ENCODE measurements at places on chromosomes 5 and 9. TPM values are rescaled to one million over a fixed set of nuclear protein-coding genes. Genes with fewer than 3 reads are reported as not detected.
A peak's percentile ranks its signal among the peaks of the same experiment; 100 is the strongest.

Gene ORM2
- total RNA-seq, result not detected

DNA sequence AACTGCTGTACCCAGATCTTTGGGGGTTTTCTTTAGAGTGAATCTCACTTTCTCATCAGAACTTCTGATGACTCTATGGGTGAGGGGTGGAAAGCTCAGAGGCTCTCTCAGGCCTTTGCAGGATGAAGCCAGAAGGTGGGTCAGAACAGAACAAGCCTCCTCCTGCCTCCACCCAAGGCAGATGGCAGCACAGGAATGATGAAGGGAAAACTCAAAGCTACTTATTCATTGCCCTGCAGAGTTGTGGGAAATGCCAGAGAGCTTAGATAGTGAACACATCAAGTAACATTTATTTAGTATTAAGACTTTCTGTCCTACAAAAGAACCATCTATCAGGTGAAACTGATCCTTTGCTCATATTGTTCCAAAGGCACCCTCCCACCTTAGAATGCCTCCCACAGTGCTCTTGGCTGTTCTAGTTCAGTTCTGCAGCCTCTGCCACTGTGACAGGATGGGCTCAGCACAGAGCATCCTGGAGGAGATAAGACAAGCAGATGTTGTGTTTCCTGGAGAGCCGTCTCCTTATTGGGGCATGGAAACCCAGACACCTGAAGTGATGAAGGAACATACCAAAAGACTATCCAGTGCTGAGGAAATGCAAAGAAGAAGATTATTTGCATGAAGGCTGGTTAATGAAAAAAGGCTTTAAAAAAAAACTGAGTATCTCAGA is 146.6 kb downstream of the ADAMTS12 start:
- DNase-seq, result no peak

Gene GARIN3
- not detected for total RNA-seq

Gene FAM221B
- total RNA-seq, result not detected

DNA sequence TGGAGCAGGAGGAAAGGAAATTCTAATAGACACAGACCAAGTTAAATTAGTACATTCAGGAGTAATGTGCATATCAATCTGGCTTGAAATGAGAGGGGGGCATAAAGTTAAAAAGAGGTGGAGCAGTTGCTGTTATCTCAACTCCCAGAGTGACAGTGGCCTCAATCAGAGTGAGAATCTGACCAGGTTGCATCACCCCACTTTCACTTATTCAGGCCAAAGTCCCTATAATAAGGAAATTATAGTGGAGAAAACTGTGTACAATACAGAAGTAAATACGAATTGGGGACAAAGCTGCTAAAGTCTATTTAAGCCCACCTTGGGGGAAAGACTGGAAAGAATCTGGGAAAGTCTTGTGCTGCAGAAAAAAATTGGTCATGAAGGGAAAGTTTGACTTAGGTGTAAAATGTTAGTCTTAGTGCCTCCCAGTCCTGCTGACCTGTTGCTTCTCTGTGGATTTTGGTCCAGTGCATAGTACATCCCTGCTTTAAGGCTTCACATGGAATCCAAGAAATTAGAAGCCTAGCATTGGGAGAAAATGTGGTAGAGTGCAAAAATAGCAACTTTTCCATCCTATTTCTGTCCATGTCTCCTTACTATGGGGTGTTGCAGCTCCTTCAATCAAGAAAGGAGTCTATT is 27.9 kb downstream of the MROH2B start:
- DNase-seq, result no peak

- peak; percentile 28 for DNase-seq
These were observed 167.9 kb upstream of the ACTBL2 start for GRCh38 chr5:57650360-57651069.

- no peak for DNase-seq
These were observed 10.0 kb upstream of the AGPAT2 start for GRCh38 chr9:136697146-136697820.

Gene NRG2
- 2.8 TPM for total RNA-seq

Gene SHOC1
- total RNA-seq, result not detected

GRCh38 chr9:137080260-137081122 is 3.2 kb downstream of the UAP1L1 start:
- no peak for DNase-seq

GRCh38 chr5:82931110-82931509 is 146.1 kb downstream of the TMEM167A start:
- DNase-seq, result no peak

Gene PCDHAC2
- total RNA-seq, result 0.07 TPM

GRCh38 chr9:16727452-16728136 is 142.9 kb downstream of the BNC2 start:
- DNase-seq, result no peak

Gene FCHO2
- total RNA-seq, result 4.4 TPM

Gene PIP5KL1
- not detected for total RNA-seq

Gene FAM81B
- not detected for total RNA-seq

DNA sequence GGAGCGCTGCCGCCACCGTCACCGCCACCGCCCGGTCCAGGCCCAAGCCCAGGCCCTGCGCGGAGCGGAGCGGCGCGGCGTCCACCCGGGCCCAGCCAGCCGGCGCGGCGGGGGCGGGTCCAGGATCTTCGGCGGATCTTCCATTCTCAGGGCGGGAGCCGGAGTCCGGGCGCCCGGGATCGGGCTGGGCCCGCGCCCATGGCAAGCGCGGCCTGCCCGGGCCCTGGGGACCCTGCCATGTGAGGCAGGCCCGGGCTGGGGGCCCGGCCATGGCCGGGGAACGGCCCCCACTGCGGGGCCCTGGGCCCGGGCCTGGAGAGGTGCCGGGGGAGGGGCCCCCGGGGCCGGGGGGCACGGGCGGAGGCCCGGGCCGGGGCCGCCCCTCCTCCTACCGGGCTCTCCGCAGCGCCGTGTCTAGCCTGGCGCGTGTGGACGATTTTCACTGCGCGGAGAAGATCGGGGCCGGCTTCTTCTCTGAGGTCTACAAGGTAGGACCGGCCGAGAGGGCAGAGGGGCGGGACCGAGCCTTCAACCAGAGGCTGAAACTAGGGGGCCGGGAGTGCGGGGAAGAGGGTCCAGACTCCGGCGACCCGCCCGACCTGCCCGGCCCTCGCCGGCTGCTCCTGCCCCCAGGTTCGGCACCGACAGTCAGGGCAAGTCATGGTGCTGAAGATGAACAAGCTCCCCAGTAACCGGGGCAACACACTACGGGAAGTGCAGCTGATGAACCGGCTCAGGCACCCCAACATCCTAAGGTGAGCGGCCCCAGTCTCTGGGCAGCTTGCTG is 482 bp downstream of the TESK1 start:
- peak; percentile 57 for DNase-seq

GRCh38 chr5:164844348-164844747 is 1338.9 kb downstream of the MAT2B start:
- no peak for DNase-seq

Gene CARD6
- total RNA-seq, result 2.4 TPM

GRCh38 chr5:158470764-158471534 is 612.0 kb upstream of the CLINT1 start:
- DNase-seq, result no peak

DNA sequence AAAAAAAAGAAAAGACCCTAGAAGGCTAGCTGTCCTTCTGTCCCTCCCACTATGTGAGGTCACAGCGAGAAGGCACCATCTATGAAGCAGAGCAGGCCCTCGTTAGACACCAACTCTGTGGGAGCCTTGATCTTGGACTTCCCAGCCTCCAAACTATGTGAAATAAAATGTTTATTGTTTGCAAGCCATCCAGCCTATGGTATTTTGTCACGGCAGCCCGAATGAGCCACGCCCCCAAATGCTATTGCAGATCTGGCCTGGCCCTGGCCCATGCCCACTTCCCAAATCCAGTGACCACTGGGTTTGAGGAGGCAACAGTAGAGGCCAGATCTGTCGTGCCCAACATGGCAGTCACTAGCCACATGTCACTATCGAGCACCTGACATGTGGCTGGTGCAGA is 10.8 kb downstream of the STK10 start:
- no peak for DNase-seq

GRCh38 chr9:95727947-95728520 is 147.5 kb upstream of the ERCC6L2 start:
- no peak for DNase-seq

Gene ZNF367
- 25.8 TPM for total RNA-seq

- no peak for DNase-seq
These were observed 71.5 kb downstream of the SIL1 start for GRCh38 chr5:139126711-139127111.

DNA sequence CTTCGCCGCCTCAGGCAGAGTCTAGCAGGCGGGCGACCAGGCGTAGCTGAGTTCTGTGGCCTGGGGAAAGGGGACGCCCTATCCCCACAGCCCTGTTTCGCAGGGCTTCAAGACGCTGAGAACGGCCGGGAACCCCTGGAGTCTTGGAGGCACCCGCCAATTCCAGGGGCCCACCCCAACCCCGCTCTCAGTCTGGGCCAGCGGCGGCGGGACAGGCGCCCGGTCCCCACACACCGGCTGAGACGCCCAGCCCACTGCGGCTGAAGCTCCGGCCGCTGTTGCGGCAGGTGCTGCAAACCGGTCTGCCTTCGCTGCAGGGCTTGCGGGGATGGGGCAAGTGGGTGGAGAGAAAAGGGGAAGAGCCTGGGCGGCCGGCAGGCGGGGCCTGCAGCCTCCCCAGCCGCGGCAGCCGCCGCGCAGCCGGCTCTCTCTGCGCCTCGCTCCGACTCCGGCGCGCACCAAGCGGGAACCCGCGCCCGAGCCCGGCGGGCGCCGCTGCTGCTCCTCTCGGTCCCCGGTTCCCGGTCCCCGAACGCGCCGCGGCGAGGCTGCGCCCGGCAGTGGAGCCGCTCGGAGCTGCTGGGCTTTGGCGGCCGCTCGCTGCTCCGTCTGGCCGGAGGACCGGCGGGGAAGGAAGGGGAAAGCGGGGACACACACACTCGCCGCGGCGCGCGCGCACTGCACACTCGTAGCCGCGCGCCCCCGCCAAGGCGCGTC is at the start of gene PIP5K1B:
TSS of gene PIP5K1B (plus strand) at position 427 of the 717 bp plus-strand sequence. CDS start 117,375 bp downstream, outside the sequence.
- DNase-seq, result peak; percentile 50

GRCh38 chr9:108047264-108047663 is 557.7 kb upstream of the KLF4 start:
- no peak for DNase-seq

Gene FBP1
- total RNA-seq, result 0.96 TPM

Gene PCDHGA6
- 2.3 TPM for total RNA-seq

DNA sequence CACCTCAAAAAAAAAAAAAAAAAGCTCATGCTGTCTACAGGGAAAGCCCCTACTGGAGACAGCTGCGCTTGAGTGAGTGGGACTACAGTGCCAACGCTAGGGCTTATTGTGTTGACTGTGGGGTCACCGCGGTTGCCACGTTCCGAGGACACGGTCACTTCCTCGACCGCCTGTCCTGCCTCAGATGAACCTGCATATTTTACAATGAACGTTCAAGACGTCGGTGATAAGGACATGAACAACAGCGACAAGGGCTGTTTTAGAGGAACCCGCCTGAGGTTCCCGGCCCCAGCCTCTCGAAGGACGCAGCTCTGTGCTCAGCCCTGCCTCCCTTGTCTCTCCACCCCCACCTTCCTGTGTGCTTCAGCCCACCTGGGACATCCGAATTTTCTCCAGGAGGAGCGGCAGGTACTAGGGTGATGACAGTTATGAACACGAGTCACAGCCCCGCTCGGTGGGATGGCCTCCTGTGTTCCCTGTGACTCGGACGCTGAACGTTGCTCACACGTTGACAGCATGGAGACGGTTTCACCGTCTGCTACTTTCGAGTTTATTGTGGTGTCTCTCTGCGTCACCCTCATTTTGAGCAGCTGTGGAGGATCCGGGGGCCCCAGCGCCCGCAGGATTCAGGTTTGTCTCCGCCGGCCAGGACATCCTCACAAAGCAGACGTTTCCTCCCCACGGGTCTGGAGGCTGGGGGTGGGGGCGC is 11.3 kb upstream of the DIPK1B start:
- no peak for DNase-seq

Gene PCDHGB3
- total RNA-seq, result not detected

- DNase-seq, result peak; percentile 41
These were observed 59.5 kb upstream of the GGTA1 start for GRCh38 chr9:121559183-121559582.

DNA sequence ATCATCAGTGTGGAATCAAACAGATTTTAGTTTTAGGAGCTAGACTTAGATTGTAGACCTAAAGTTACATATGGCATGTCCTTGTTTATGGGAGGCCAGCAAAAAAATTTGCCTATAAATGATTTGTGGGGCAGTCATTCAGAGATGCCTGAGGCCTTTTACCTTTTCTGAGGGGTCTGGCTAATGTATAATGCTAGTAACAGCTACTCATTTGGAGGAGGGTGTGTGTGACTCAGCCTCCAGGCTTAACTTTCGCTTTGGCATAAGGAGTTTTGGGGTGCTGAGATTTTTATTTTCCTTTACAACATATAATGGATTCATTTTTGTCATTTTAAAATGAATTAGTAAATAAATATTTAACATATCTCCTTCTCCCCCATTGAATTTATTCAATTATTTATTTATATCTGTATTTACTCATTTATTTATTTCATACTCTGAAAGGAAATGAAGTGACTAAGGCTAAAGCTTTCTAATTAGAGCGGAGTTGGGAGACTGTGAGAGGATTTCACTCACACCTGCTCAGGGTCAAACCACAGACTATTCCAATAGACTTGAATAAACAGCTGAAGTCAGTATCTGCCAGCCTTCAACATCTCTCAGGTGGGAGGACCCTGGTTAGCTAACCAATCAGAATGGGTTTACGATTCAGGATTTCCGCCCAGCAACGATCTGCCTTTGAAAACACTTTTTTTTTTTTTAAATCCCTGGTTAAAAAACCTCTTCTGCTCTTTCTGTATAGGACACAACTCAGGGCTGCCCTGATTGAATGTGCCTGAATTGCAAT is 487.5 kb upstream of the SGCD start:
- peak; percentile 4 for DNase-seq

Gene RLN1
- total RNA-seq, result not detected

DNA sequence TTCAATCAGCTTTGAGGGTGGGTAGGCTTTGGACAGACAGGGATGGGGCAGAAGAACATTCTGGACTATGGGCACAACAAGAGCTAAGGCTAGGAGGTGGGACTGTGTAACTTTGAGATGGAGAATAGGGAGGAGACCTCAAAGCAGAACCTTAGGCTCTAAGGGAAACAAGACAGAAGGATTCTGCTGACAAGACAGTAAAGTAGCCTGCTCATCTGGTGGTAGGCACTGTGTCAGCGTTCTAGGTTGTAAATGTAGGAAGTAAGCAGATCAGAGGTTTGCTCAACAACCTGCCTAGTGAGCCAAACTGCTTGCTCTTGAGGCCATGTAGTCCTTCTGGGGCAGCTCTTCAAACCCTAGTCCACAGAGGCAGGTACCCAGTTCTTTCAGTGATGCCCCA is 15.0 kb upstream of the IL12B start:
- no peak for DNase-seq

Gene CCDC183
- not detected for total RNA-seq

- DNase-seq, result no peak
These were observed 480.2 kb downstream of the CAAP1 start for GRCh38 chr9:26412446-26412845.

Gene NMUR2
- not detected for total RNA-seq

DNA sequence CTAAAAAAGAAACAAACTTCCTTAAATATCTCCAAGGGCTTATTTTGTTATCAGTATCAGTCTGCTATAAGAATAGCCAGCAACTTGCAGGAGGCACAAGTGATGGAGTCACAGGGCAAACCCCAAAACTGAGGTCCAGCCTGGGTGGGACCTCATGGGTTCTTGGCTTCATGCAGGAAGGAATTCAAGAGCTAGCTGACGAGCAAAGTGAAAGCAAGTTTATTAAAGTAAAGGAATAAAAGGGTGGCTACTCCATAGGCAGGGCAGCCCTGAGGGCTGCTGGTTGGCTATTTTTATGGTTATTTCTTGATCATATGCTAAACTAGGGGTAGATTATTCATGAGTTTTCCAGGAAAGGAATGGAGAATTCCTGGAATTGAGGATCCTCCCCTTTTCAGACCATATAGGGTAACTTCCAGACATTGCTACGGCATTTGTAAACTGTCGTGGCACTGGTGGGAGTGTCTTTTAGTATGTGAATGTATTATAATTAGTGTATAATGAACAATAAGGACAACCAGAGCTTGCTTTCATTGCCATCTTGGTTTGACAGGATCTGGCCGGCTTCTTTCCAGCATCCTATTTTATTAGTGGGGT is 231.9 kb downstream of the ADAMTSL1 start:
- no peak for DNase-seq

Measured in MG63 (cell line).